RWPE1 (cell line): ENCODE measurements at places on chromosomes 5 and 9.

GRCh38 chr9:127778280-127779135 lies at the start of gene SH2D3C:
Gene SH2D3C, minus strand, starts transcription at chr9:127778666. Its CDS starts 39 bp downstream, at chr9:127778627.
- no peak for DNase-seq

DNA sequence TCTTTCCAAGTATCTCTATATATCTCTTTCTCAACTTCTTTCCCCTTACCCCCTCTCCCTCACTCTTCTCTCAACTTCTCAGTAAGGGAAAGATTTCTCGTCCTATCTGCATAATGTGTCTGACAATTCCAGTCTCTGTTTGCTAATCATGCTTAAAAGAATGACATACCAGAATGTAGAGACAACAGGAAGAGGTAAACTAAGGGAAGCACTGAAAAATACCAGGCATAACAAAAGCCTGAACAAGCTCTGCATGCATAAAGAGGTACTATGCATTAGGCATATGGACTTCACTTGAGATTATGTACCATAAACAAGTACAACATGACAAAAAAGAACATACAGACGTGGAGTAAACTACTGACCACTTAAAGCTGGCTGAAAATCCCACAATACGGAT lies 62.6 kb downstream of the SEMA5A start:
- no peak for DNase-seq

- DNase-seq = no peak
These were observed 731.8 kb upstream of the RGMB start for GRCh38 chr5:98041661-98042060.

DNA sequence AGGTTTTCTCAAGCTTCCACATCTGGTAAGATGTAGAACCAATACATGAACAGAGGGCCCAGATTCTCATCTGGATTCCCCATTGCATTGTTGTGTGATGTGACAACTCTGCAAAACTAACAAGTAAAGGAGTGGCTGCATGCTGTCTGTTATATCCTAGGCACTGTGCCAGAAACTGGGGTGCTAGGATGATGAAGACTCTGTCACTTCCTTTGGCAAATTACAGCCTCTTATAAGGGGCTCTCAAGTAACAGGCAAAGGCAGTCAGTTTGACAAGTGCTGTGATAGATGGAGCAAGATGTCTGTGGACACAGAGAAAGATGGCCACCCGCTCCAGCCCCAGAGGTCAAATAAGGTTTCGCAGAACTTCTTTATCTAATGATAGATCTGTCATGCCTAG lies 115.7 kb downstream of the PAPPA start:
- no peak for DNase-seq

DNA sequence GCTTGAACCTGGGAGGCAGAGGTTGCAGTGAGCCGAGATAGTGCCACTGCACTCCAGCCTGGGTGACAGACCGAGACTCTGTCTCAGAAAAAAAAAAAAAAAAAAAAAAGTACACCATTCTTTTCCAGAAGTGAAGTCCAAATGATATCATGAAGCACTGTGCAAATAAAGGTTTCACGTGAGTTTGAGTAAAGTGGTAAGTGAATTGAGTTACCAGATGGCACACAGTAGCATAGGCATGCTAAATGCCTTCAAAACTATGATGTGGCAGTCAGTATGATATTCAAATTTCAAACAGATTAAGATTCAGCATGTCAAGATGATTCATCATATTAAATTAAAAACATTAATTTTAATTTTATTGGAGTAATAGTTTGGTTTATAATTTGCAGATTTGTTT lies 195.2 kb downstream of the TAF11L14 start:
- no peak for DNase-seq

DNA sequence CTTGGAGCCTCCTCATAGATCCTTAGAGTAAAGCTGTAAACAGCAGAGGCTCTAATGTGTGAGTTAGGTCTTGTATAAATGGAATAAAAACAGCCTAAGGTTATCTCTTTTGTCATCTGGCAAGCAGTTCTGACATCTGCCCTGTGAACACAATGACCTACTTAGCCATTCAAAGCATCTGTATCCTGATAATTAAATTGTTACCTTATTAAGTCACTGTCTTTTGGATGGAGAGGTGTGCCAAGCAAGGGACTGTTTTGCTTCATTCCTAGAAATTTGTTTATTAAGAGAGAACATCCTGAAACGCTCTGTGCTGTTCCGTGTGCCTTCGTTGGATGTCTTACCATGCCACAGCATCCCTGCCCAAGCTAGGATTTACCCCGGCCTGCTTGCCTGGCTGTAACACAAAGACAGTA lies 1.5 kb downstream of the LSM11 start:
- no peak for DNase-seq

DNA sequence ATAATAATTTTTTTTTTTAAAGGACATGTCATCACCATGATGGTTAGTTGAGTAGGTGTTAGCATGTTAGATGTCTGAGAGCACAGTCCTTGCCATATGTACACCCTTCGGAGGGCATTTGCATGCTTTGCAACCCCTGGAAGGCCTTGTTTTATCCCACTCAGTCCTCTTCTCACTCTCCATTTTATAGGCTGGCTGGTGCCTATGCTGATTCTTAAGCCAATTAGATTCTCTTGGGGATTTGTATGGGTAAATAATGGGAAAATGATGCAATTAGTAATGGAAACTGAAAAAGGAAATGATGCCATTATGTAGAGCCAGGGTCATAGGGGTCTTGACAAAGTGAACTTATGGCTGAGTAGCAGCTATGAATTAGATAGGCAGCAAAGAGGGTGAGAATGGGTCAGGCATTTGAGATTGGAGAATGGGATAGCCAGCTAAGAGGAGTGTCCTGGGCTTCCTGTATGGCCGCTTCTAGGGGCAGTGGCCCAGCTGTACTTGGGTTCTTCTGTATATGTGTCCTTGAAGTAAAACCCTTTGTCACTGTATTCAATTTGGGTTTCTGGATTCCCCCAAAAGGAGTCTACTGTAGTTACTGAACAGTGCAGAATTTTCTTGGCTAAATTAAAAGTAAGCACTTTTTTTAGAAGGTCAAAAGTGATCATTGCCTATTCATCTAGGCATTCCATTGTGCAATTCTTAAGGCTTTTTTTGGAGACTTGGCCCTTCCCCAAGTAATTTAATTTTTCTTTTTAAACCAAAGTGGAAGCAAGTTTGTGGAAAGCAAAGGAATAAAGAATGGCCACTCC lies 31.6 kb downstream of the LRRTM2 start:
- DNase-seq = peak; percentile 42

- DNase-seq = no peak
These were observed 803.1 kb upstream of the COX7C start for GRCh38 chr5:85814596-85814995.

GRCh38 chr9:117742131-117742530 lies 37.9 kb downstream of the TLR4 start:
- DNase-seq = no peak

DNA sequence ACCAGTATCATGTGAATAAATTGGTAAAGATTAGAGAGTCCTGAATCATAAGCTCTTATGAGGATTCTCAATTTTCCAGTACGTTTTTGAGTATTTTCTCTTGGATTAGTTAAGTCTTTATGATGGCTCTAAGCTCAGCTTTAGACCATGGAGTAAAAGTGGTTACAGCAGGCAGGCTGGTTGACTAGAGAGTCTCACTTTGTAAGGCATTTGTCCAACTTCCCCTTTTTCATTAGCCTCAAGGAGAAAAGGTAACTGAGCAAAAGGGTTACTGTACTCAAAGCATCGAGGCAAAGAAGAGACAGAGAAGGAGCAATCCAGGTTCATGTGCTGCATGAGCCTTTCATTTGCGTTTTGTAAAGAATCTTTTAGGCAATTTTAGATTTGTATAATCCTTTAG lies 8.5 kb downstream of the NOP16 start:
- DNase-seq = no peak

GRCh38 chr9:69090946-69091345 lies 55.4 kb downstream of the FXN start:
- DNase-seq = no peak
